Daoy (cell line): ENCODE measurements at places on chromosomes 16 and 17.
A peak's percentile ranks its signal among the peaks of the same experiment; 100 is the strongest.

DNA sequence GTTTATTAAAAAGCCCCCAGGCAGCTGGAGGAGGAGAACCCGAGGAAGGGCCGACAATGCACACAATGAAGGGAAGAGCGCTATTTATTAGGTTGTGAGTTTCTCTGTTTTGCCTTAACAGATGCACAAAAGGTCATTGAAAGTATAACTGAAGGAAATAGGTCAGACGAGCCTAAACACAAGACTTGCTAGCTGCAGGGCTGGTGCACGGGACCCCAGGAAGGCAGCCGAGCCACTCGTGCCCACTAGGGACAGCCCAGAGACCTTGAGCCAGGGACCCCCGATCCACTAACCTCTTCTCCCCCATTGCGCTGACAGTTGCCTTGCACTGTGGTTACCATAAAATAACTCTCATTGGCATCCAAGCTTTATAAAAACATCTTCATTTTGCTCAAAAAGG lies 11.3 kb downstream of the LITAFD start:
- no peak for DNase-seq

- DNase-seq, result no peak
Observed at GRCh38 chr17:356671-357434, 4.2 kb upstream of the RPH3AL start.

- no peak for DNase-seq
Observed at GRCh38 chr17:37766971-37767370, 22.1 kb upstream of the HNF1B start.

DNA sequence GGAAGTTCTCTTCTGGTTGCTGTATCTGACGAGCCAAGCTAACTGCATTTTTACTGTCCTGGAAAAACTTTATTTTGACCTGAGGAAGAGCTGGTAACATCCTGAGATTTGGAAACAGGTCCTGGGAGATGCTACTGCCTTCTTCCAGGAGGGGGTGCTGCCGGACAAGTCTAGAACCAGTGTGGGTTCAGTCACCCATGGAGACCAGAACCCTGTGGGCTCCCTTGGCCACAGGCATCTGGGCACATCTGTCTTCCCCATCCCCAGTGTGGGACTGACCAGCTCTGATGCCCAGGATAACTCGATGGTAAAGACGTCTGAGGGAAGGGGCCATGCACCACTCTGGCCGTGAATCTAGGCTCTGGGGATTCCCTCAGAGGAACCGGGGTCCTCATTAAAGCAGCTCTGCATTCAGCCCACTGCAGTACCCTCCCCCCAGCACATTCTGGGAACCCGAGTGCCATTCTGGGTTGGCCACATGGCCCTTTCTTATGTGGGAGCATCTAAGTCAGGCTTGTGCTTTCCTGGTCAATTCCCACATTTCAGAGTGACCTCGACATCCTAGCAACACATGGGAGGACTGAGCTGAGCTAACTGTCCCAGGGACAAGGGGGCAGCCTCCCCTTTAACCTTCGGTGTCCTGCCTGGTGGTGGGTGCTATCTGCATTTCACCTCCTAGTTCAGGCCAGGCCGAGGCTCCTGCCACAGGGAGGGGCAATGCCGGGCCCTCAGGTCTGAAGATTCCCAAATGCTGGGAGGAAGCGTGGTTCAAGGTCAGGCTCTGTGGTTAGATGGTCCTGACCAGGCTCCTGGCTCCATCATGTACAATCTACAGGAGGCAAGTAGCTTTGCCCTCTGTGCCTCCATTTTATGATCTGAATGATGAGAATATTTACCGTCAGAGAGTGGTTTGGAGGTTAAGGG lies 6.4 kb downstream of the C16orf86 start:
- peak; percentile 65 for DNase-seq

- DNase-seq, result peak; percentile 75
Observed at GRCh38 chr16:8751481-8752311, 45.7 kb downstream of the TMEM186 start.

DNA sequence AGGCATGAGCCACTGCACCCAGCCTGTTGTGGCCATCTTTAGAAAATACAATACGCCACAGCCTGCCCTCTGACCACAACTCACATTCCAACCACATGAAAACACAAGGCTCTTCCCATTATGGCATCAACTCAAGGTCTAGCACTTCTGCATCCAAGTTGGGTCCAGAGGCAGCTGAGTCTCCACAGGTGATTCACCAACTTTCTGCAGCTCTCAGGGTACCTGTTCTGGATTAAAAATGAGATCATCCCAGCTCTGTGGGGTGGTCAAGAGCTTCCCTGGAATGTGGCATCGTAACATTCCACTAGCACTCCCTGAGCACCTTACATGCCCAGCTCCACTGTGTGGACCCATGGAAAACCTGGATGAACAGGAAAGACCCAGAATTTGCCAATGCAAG lies 9.9 kb upstream of the GUCY2D start:
- DNase-seq, result peak; percentile 42

DNA sequence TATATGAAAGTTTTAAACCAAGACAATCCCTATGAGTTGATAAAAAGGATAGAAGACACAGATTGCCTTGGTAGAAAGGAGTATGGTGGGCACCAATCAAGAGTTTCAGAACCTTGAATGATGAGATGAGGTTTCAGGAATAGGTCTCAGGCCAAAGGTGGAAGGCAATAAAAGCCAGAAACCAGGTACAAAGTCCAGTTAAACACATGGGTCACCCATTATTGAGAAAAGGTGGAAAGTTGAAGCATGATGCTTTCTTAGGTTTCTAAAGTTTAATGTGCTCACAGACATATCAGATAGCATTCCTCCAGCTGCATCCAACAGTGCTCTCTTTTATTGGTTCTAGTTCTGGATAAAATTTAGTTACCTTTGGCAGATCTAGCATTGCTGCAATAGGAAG lies 950.8 kb upstream of the SOX9 start:
- no peak for DNase-seq

DNA sequence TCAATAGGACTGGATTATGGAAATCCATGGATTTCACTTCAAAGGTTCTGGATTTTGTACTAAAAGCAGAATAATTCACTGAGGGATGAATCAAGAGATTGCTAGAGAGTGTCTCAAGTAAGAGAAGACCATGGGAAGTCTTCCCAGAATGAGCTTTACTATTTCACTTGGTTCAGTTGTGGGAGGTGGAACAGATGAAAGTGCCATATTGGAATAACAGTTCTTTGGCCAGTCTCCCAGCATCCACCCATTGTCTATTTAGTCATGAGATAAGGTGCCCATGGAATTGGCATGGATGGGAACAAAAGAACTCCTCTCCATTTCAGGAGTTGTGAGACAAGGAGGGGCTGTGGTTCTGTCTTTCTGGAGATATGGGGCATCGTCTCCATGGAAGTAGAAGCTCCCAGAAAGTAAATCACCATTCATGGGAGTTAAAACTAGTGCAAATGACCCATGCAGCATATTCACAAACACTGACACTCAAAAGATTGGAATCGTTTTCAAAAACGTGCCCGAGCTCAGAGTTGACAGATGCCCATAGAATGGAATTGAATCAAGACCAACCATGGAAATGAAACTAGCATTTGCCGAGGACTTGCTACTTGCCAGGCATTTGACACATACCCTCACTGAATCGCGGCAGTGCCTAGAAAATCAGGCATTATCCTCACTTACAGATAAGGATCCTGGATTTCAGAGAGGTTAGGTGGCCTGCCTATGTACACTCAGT lies 36.2 kb upstream of the CLEC3A start:
- DNase-seq, result no peak

- DNase-seq, result peak; percentile 44
Observed at GRCh38 chr16:74563828-74564263, 43.1 kb downstream of the GLG1 start.

DNA sequence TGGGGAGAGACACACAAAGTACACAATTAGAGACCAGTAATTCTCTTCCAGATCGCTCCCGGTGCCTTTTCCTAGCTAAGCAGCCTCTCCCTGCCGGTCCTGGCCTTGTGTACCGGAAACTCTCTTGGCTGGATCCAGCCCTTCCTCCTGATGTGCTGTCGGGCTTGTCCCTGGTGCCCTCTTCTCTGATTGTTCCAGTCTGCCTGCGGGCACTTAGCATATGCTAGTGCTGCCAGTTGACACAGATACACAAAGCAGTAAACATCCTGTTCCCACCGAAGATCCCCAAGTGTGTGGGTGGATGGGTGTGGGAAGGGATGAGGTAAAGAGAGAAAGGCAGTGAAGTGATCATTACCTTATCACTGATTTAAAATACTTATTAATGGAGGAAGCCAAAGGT lies 9.7 kb downstream of the HS3ST3B1 start:
- DNase-seq, result no peak

GRCh38 chr16:67226295-67226803 lies 581 bp upstream of the TMEM208 start:
- DNase-seq, result no peak

GRCh38 chr17:48127371-48128051 lies 19.9 kb downstream of the SNX11 start:
- peak; percentile 71 for DNase-seq

DNA sequence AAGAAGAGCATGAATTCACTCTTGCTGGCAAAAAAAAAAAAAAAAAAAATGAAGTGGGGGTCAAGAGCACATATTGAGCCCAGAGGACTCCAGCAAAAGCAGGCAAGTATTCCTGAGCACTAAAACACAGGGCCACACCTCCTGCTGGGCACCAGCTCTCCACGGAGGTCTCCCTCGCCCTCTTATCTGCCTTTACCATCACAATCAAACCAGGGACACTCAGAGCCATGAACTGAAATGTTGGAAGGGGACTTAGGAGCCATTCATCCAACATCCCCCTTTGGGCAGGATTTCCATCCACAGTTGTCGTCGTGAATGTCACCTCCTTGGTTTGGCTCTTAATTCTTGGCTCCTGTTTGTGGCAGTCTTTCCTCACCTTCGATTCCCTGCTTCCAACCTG lies 89.8 kb upstream of the GNAO1 start:
- no peak for DNase-seq

GRCh38 chr17:78774956-78775571 lies 7.0 kb downstream of the CYTH1 start:
- DNase-seq, result no peak

DNA sequence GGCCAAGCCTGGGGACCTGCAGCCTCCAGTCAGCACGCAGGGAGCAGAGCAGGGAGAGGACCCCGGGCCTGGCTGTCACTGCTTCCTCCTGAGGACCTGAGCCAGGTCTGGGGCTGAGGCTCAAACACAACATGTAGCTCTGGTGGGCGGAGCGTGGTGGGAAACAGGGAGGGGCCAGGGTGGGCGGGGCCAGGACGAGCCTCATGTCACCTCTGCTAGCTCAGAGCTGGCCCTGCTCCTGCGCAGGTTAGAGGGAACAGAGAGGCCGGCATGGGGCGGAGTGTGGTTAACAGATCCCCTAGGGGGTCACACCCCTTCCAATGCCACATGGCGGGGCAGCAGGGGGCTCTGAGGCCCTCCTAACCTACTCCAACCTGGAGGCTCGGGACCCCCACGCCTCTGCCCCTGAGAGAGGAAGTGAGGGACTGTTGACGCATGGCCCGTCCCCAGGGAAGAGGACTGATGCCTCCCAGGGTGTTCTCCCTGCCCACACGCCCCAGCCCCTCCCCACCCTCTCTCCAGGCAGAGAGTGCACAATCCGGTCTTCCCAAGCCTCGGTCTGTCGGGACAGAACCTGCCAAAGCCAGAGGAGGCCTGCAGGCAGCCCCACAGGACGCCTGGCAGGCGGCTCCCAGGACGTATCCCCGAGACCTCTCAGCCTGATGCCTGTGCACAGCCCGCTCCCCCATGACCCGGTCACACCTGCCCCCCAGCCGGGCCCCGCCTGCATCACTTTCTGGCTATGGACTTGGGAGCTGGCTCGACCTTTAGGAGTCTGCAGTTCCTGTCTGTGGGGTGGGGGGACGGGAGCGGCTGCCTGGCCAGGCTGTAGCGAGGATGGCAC lies 15.2 kb downstream of the PIEZO1 start:
- DNase-seq, result peak; percentile 64

DNA sequence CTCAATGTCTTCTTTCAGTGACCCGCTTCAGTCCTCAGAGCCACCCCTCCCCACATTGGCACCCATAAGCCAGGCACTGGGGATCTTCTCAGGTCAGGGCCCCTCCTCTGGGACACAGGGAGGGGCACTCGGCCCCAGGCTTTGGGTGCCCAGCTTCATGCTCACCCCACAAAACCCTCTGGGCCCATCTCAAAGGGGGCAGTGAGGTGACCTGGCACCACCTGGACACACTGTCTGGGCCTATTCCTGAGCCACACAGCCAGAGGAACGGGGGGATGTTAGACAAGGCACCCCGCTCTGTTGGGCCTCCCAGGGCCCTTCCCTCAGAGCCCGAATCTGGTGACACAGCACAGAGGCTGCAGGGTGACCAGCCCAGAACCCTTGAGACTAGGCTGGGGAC lies 36.1 kb downstream of the TNFRSF13B start:
- DNase-seq, result no peak

DNA sequence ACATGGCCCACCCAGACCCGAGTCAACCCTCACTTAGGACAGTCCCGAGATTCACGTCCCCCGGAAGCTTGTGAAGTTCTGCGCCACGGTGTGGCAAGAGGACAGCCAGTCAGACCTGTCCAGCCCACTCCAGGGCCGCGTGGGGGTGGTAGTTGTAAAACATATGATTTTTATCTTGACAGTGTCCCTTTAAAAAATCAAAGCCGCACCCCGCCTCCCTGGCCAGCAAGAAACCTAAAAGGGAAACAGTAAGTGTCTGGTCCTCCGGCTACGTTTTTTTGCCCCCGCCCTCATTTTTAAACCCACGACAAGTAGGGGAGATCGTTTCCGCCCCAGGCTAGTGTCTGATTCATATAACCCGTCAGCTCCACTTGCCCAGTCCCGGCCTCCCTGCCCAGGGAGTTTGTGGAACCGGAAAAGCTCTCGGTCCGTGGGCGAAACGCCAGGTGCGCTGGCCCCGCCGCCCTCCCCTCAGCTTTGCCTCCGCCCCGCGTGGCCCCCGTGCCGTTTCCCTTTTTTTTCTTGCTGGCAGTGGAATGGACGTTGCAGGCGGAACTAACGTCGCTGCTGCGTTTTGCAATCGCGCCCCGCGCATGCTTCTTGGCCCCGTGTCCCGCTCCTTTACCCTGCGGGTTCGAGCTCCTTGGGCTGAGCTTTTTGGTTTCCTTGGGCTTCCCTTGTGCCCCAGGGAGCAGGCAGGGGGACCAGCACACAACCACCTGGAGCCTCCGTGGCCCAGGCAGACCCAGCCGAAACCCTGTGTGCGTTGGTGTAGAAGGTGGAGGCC lies 13.3 kb upstream of the NUDT16L1 start:
- peak; percentile 78 for DNase-seq

DNA sequence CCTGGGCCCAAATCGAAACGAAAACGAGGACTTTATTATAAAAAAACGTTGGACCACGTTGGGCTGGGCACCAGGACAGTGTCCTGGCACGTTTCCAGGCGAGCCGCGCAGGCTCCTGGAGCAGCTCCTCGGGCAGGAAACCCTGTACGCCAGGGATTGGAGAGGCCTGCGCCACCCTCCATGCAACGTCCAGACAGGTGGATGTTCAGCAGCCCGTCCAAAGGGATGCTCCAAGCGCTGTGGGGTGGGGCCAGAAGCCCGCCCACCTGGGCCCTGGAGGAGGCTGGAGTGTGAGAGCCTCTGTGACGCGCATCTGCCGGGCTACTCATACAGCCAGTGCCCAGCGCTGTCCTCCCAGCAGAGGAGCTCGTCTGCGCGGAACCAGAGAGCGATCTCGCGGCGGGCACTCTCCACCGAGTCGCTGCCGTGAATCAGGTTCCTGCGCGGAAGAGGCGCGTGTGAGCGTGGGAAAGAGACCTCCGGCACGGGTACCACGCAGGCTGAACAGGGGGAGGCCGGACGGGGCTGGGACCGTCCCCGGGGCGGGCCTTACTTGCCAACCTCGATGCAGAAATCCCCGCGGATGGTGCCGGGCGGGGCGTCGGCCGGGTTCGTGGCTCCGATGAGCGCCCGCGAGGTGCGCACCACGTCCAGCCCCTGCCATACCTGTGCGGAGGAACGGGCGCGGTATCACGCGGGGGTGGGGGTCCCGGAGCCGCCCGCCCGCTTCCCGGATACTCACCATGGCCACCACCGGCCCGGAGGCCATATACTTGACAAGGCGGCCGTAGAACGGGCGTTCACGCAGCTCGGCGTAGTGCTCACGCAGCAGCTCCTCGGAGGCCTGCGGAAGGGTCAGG lies 785 bp downstream of the NME3 start:
- peak; percentile 65 for DNase-seq
